D341Med (cell line): ENCODE measurements at places on chromosomes 12 and 14.

GRCh38 chr12:15700595-15700994 is 88.6 kb downstream of the EPS8 start:
- DNase-seq, result no peak

DNA sequence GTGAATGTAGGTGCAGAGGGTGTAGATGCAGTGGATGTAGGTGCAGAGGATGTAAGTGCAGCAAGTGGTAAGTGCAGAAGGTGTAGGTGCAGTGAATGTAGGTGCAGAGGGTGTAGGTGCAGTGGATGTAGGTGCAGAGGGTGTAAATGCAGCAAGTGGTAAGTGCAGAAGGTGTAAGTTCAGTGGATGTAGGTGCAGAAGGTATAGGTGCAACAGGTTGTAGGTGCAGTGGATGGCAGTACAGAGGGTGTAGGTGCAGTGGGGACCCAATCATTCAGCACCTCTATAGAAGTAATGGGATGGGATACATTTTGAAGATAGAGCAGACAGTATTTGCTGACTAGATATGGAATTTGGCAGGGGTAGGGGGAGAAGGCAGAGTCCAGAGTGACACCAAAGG is 85.0 kb downstream of the HECTD4 start:
- no peak for DNase-seq

DNA sequence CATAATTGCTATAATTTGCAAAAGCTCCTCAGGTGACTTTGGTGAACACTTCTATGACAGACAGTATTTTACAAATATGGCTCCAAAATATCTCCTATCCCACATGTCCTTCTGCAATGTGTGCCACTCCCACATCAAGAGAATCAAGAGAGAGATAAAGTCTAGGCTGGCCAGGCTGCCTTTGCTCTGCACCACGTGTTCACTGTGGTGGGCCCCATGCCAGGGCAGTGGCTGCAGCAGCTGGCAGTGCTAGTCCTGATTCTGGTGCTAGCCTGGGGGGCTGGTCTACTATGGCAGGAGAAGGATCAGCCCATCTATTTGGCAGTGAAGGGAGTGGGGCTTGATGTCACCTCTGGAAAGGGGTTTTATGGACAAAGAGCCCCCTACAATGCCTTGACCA is 86.3 kb downstream of the DRAM1 start:
- DNase-seq, result no peak

GRCh38 chr12:95594136-95594535 is 42.9 kb upstream of the USP44 start:
- DNase-seq, result no peak

GRCh38 chr12:67925077-67925476 is 64.2 kb upstream of the IFNG-AS1 start:
- DNase-seq, result no peak

- DNase-seq, result no peak
These were observed 91.6 kb downstream of the PDE3A start for GRCh38 chr12:20459920-20460319.

- no peak for DNase-seq
These were observed at the start of gene A2M for GRCh38 chr12:9115731-9116559. TSS of gene A2M (minus strand) at chr12:9115919. CDS start at chr12:9115849, 70 bp downstream.

GRCh38 chr12:109116611-109116949 is 193 bp downstream of the ACACB start:
- DNase-seq, result no peak

- no peak for DNase-seq
These were observed 21.9 kb downstream of the TDP1 start for GRCh38 chr14:89977668-89978067.

DNA sequence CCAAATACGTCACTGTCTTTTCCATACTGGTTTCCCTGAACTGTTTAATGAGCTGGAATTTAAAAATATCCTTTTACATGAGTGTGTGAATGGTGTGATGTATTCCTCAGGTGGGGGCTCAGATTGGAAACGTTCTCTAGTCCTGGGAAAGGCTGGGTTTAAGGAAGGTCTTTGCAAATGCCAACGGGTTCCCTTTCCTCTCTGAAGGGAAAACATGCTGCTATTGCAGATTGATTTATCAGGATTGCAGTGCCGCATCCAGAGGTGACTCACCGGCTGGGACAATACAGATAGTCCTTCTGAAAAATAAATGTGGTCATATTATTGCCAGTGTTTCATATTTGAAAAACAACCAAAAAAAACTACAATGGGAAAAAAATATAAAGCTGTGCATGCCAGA is 193.1 kb upstream of the FLRT2 start:
- DNase-seq, result no peak

- peak; percentile 54 for DNase-seq
These were observed 158.0 kb downstream of the CAPZA3 start for GRCh38 chr12:18895946-18896345.

- DNase-seq, result no peak
These were observed 665.7 kb upstream of the TBX3 start for GRCh38 chr12:115349711-115350110.

DNA sequence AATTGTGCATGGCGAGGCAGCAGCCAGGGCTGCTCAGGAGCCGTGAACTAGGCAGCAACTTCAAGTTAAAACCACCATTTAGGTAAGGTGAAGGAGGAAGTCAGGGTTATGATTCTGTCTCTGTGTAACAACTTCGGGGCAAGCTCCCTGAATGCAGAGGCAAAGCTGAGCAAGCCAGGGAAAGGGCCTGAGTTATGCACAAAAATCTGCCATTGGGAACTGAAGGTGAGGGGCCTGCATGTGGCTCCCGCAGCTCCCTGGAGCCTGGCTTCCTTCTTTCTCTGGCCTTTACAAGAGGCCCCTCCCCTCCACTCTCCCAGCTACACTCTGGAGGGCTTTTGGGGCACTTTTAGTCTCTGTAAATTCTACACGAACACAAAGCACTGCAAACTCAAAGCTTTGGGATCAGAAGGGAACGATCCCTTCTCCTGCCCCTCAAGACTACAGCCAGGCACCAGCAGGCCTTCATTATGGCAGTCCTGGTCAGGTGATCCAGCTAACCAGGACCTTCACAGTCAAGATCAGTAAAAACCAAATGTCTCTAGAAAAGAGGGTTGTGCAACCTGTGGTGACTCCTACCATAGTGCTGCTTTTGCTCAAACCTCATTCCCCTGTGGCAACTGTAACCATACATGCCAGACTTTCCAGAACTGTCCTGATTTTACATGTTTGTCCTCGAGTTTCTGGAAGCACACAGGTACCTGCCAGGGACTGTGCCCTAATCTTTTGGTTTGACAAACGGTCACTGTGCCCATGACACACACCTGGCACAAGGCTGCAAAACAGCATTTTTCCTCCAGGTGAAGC is 67.2 kb upstream of the PTGR2 start:
- DNase-seq, result no peak

- no peak for DNase-seq
These were observed 176.7 kb downstream of the CRADD start for GRCh38 chr12:93853698-93854478.

DNA sequence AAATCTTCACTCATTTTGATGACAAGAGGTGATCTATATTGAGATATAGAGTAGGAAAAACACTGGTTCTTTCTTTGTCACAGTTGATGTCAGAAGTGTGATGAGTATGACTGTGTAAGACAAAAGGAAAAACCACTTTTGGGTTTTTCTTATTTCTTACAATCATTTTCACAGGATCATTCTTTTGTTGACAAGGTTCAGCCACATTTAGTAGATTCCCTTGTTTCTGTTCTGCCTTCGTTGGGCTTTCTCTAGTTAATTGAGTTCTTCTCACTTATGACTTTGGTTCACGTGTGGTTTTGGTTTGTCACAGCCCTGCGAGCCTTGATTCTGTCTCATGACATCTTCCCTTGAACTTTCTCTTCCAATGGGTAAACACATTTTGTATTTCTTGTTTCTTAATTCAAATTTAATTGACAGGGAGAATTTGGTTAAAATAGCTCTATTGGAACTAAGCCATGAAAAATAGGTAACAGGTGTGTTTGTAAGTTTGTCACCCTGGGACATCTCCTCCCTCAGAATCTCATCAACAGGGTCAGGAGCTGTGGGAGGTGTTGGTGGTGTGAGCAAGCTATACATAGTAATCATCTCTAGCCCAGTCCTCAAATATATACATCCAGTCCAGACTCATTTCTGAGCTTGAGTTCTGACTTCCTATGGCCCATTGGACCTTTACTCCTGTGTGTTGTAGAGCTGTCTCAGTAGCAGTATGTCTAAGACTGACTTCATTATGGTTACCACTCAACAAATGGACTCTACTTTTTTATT is 255.3 kb downstream of the BMP4 start:
- DNase-seq, result no peak

GRCh38 chr12:105317942-105318621 is 12.4 kb upstream of the C12orf75 start:
- DNase-seq, result no peak

DNA sequence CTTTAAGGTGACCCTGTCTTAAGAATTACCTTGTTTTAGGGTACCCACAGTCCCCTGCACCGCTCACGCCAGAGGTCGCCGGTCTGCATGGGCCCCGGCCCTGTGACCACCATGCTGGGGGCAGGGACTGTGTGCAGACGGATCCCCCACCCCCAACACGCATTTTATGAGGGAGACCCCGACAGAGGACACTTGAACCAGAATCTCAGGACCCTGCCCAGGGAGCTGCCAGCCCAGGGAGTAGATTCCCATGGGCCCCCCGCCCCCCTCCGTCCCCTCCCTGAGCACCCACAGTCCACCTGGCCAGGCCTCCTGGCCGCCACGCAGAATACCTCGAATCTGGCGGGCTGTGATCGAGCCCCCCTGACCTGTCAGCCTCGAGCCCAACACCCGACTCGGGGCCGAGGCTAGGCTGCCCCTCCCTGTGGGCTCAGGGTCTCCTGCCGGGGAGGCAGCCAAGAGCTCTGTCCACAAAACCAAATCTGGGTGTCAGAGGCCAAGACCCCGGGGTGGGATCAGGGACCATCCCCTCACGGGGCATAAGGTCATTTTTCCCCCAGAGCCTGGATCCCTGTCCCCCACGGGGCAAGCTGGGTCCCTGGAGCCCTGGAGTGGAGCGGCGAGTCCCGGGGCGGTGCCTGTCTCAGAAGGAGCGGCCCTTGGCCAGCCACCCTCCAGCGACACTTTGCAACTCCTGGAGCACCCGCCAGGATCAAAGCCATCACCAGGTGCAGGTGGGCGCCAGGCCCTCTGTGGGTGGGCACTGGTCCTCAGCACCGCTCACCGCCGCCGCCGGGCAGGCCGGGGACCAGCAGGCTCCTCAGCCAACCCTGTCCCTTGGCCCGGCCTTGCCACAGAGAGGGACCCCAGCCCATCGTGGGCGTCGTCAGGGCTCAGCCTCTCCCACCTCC is 155.8 kb upstream of the PKP2 start:
- DNase-seq, result peak; percentile 25
